ENCODE measurements at places on chromosomes 11 and 22.

GRCh38 chr11:31509051-31509428 is 382 bp downstream of the IMMP1L start:
- no peak for DNase-seq

GRCh38 chr11:94539420-94539819 is 4.3 kb upstream of the FUT4 start:
- DNase-seq, result no peak

DNA sequence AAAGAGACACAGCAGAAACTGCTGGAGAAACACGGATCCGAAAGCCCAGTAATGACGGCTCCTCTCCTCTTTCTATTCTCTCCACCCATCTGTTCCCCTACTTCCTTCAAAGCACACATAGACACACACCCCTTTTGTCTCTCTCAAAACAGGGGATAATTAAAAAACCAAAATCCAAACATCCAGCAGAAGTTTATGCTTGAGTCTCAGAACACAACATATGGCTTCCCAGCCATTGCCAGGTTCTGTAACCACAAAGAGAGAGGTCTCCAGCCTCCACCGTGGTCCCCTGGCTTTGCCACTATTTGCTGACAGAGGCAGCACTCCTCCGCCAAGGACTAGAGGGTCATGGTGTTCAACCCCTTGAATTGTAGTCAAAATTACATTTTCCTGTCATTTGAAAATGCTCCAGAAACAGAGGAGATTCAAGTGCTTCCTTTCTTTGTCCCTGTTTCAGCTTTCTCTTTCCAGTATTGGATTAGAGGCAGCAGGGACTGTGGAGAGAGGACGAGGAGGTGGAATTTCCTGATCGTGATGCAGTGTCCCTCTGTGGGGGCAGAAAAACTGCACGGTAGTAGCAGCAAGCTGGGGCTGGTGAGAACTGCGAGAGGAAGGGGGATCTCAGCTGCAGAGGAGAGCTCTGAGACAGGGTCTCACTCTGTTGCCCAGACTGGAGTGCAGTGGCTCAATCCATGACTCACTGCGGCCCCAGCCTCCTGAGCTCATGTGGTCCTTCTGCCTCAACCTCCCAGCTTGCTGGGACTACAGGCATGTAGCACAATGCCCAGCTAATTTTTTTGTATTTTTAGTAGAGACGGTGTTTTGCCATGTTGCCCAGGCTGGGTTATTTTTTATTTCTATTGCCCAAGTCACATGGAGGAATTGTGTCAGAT is 60.3 kb downstream of the UBASH3B start:
- DNase-seq, result no peak

DNA sequence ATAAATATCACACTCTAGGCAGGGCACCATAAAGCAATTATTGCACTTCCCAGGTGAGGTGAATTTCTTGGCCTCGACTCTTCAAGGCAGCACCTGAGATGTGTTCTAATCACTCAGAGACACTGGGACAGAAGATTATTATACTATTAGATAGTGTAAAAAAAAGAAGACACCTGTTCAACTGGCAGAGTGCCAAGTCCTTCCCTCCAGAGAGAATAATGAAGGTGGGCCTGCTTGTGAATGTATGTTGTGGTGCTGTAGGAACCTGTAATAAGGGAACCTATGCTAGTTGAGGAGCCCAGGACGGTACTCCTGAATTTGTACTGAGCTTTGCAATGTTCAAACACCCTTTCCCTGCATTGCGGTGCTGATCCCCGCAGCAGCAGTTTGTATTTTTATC is 107.5 kb downstream of the NXPE2 start:
- DNase-seq, result no peak

- DNase-seq, result no peak
Measured at GRCh38 chr11:70584498-70585235, 186.3 kb downstream of the CTTN start.

- no peak for DNase-seq
Measured at GRCh38 chr22:46887978-46888377, 125.5 kb downstream of the TBC1D22A start.

DNA sequence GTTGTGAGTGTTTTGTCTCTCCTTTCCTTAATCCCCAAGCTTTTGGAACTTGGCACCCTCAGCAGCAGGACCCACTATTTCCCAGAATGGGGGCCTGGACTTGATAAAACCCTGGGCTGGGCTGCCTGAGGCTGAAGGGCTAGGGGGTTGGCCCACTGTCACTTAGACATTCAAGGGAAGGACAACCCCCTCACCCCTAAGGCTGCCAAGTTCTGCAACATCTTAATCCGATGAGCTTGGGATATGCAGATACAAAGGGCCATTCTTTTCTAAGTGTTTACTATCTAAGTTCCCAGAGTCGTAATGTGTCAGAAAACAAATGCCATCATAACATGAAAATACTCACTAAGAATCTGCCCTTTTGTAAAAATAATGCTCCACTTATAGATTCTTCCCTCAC is 42.9 kb downstream of the IRAG1 start:
- DNase-seq, result no peak

DNA sequence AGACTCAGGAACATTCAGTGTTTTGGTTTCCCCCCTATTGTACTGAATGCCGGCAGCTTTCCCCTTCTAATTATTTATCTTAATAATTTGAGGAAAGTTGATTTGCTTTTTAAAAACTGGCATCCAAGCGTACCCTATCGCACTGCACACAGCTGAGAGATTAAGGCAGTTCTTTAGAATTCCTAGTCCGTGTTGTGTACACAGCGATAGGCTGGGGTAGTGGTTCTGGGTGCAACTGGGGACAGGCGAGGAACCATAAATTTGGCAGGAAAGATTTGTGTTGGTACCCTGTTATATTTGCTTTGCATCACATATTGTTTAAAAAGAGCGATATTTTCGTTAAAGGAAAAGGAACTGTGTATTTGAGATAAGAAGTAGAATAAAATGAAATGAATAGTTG is 39.2 kb downstream of the PTPRJ start:
- no peak for DNase-seq

DNA sequence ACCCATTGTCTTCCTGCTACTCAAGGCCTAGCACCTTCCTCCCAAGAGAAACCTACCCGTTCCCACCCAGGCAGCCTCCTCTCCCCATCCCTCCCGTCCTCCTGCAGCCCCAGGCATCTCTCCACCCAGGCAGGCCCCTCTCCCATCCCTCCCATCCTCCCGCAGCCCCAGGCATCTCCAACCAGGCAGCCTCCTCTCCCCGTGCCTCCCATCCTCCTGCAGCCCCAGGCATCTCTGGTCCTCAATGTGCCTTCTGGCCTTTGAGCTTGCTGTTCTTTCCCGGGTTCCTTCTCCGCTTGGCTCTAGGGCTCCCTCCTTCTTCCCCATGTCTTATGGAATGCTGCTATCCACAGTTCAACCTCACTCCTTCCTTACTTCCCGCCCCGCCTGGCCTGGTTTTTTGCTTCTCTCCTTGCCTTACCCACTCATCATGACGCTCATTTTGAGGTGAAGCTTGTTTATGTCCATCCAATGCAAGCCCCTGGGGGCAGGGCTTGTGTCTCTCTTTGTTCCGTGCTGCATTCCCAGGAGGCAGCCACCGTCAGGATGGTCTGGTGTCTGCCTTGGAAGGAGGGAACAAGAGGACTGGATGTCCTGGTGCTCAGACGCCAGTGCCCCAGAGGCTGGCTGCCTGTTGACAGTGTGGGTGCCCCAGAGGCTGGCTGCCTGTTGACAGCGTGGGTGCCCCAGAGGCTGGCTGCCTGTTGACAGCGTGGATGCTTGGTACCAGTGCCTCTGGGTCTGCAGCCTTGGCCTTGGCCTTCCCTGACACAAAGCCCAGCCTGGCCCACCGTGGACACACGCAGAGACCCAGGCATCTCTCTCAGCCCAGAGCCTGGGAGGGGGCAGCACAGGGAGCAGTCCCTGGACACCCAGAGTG is 815.7 kb downstream of the BRD1 start:
- no peak for DNase-seq

GRCh38 chr11:72598906-72599305 is 75.3 kb downstream of the PDE2A start:
- DNase-seq, result no peak

GRCh38 chr11:117851852-117852251 is 24.6 kb downstream of the FXYD6 start:
- DNase-seq, result no peak

All from activated CD4-positive, alpha-beta T cell treated with anti-CD3 and anti-CD28 coated beads, Interleukin-2, amount 50 U/mL, for 1 hour (primary cell).